ENCODE measurements at places on chromosomes 13 and 19.

DNA sequence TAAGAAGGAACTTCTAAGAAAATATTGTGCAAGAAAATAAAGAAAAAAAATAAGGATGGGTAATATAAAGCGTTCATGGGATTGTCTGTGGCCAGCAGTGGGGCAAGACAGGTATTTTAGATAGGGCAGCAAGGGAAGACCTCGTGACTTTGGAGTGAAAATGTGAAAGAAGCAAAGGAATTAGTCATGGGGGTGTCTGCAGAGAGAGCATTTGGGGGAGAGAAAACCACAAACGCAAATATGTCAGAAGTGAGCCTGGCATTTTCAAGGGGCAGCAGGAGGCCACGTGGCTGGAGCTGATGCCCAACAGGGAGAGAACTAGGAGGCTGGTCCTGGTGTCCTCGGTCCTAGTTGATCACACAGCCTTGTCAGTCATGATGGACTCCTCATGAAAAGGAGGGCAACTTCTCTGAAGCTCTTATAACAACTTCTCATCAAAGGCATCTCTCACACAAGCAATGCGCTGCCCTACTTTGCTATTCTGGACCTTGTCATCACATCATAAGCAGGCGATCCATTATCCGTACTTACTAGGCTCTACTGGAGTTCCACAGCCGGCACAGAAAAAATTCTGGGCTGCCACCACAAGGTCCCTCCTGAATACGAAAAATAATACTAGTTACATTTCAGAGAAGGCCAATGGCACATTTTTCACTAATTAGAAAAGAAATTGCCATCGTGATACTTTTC lies 31.0 kb downstream of the RUBCNL start:
- DNase-seq, result no peak

- DNase-seq, result no peak
Measured at GRCh38 chr13:47628666-47629065, 372.4 kb downstream of the SUCLA2 start.

DNA sequence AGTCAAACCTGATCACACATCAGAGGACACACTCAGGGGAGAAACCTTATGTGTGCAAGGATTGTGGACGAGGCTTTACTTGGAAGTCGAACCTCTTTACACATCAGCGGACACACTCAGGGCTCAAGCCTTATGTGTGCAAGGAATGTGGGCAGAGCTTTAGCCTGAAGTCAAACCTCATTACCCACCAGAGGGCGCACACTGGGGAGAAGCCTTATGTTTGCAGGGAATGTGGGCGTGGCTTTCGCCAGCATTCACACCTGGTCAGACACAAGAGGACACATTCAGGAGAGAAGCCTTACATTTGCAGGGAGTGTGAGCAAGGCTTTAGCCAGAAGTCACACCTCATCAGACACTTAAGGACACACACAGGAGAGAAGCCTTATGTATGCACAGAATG lies 8.2 kb upstream of the ZNF527 start:
- peak; percentile 23 for DNase-seq

DNA sequence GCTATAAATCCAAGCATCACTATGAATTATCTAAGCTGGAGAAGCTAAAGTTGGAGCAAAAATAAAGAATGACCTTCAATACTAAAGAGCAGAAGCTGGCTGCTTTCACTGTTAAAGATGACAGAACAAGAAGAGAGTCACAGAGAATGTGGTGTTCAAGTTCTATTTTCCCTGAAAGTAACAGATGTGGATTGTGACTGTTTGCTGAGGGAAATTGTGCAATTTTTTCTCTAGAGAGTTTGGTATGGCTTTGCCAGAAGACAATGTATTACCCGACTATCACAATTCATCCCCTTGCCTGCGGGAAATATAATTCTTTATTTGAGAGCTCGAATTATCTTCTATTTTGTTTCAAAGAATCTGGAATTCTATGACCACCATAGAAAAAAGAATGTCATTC lies 83.1 kb downstream of the TNFSF13B start:
- DNase-seq, result no peak

DNA sequence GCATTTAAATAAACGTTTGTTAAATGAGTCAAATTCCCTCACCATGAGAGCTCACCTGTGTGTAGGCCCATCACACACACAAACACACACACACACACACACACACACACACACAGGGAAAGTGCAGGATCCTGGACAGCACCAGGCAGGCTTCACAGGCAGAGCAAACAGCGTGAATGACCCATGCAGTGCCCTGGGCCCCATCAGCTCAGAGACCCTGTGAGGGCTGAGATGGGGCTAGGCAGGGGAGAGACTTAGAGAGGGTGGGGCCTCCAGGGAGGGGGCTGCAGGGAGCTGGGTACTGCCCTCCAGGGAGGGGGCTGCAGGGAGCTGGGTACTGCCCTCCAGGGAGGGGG lies 8.5 kb upstream of the CEACAM5 start:
- DNase-seq, result no peak

DNA sequence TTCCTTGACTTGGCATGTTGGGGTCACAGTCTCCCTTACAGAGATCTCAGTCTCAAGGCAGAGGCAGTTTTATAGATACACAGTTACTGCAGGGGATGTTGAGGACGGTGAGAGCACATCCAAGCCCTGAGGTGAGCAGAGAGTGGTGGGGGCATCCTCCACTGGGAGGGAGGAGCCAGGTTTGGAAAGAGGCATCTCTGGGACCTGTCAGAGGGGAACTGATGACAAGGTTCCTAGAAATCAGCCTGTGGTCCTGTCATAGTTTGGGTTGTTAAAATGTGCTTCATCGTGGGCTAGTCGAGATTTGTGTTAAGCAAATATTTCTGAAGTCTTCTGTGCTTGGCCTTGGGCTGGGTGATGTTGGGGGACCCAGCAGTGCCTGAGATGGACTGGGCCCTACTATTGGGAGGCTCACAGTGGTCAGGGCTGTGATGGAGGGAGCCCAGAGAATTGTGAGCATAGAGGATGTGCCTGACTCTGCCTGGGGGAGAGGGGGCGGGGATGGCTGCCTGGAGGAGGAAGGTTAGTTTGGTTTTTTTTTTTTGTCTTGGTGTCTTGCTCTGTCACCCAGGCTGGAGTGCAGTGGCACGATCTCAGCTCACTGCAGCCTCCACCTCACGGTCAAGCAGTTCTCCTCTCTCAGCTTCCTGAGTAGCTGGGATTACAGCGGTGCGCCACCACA lies 3.9 kb downstream of the SUPT5H start:
- DNase-seq, result no peak

DNA sequence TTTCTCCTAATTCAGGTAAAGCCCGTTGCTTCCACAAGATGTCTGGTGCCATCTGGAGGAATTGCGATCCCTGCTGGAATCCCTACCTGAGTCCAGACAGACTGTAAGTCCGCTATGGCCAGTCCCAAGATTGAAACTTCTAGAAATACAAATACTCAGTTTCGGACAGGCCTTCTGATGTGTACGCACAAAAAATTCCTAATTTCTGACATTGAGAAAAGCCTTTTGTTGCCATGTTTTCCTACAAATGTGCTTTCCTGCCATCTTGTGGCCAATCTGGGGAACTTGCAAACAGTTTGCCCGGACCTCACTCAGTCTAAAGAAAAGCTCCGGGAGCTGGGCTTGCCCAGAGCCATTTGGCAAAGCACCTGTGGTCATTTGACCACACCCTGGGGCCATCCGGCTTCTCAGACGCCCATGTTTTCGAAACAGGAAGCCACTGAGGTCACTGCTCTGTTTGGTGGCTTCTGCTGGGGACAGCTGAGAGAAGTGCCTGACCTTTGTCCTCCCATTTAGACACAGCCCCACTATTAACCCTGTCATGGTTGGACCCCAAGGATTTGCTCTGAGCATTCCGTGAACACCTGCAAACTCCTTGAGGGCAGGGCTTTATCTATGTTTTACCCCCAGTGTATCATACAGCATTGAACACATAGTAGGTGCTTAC lies 79.4 kb downstream of the SLC15A1 start:
- DNase-seq, result peak; percentile 43

GRCh38 chr19:34350161-34350561 lies 14.8 kb upstream of the GPI start:
- no peak for DNase-seq

DNA sequence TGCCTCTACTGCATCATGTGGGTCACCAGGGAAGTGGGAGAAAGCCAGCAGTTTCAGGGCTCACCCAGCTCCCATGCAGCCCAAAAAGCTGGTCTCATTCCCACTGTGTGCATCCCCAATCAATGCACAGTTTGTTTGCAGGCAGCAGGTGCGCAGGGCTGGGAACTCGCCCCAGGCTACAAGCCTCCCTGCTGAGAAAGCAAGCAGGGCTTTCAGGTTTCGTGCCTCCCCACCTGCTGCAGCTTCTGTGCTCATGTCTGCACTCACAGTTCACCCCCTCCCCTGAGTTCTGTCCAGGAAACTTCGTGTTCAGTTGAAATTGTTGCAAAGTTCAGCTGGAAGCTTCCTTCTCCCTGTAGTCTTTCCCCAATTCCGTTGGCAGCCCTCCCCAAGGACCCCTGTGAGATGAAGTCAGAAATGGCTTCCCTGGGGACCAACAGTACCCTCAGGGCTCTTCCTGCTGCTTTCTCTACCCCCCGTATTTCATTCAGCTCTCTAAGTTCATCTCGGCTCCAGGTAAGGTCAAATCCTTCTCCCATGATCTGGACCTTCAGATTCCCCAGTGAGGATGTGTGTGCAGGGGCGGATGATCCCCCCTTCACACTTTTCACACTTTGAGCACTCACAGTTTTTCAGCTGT lies 10.3 kb upstream of the KLK3 start:
- no peak for DNase-seq

DNA sequence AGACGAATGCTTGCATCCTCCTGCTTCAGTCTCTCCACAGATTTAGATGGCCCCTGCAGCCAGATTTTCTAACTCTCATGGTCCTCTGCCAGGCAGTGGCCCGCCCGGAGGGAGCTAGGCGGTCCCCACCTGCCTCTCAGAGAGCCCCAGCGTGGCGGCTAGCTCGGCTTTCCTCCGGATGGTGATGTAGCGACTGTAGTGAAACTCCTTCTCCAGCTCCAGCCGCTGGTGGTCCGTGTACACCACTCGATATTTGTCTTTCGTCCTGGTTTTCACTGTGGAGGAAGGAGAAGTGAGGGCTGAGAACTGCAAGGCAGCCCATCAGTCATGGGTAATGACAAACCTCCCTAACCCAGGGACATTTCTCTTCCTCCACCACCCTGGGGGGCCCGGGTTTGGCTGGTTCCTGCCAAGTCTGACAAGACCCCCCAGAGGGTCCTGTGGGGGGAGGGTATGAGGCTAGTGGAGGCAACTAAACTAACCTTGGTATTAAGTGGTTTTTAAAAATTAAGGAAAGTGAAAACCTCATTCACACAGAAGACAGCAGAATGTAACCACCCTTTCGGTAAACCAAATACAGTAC lies 4.3 kb downstream of the CDX2 start:
- no peak for DNase-seq

GRCh38 chr13:36736119-36736726 lies 62.4 kb downstream of the SERTM1 start:
- DNase-seq, result peak; percentile 10

GRCh38 chr13:59374691-59375090 lies 789.0 kb downstream of the DIAPH3 start:
- DNase-seq, result no peak

- DNase-seq, result peak; percentile 91
Measured at GRCh38 chr19:34734537-34735103, 577 bp downstream of the ZNF181 start.

DNA sequence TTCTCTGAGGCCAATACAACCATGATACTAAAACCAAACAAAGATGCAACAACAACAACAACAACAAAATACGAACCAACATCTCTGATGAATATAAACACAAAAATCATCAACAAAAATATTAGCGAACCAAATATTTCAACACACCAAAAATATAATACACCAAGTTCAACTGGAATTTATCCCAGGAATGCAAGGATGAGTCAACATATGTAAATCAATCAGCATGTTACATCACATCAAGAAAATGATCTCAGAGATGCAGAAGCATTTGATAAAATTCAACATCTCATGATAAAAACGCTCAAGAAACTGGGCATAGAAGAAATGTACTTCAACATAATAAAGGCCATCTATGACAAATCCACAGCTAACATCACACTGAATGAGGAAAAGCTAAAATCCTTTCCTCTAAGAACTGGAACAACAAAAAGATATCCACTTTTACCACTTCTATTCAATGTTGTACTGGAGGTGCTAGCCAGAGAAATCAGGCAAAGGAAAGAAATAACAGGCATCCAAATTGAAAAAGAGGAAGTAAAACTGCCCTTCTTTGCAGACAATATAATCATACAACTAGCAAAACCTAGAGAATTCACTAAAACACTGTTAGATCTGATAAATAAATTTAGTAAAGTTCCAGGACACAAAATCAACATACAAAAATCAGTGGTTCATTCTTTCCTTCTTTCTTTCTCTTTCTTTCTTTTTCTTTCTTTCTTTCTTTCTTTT lies 2448.7 kb upstream of the PCDH20 start:
- no peak for DNase-seq

GRCh38 chr19:56015756-56016155 lies 29.2 kb downstream of the NLRP5 start:
- no peak for DNase-seq

- no peak for DNase-seq
Measured at GRCh38 chr13:33862016-33862415, 44.1 kb downstream of the RFC3 start.

DNA sequence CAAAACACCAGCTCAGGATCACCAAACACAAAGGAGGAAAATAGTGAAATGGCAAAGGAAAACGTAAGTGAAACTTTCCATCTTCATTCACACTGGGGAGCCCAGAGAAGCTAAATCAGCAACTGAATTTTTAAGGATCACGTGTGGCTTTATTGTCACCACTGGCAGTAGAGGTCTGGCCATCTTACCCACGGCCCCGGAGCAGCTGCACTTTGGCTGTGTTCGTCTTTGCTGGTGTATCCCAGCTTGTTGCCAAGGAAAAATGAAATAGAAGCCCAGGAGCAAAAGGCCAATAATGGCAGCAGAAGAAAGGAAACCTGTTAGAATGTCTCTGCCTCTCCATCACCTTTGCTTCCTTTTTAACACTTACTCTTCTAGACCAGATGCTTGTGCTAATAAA lies 274.7 kb downstream of the FOXO1 start:
- DNase-seq, result no peak

- DNase-seq, result no peak
Measured at GRCh38 chr13:71939186-71939585, 72.2 kb upstream of the DACH1 start.
